ENCODE measurements at places on chromosomes 3 and 15.

DNA sequence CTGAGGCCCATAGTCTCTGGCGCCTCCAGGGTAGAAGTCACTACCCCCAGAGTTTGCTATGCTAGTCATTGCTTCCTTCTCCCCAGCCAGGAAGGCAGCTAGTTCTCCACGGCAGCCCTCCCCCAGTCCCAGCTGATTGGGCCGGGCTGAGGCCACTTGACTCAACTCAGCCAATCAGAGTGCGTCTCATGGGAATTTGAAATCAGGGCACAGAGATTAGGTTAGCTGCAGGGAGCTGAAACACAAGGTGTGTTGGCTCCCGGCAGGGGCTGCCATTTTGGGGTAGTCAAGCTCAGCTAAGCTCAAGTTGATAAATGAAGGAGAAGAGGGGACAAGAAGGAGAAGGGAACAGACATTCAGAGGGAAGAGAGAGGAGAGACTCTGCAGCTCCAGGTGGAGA, 32.8 kb downstream of the LINGO1 start:
- peak; percentile 87 for DNase-seq

- no peak for DNase-seq
Measured at GRCh38 chr3:8357859-8358258, 143.8 kb upstream of the LMCD1 start.

DNA sequence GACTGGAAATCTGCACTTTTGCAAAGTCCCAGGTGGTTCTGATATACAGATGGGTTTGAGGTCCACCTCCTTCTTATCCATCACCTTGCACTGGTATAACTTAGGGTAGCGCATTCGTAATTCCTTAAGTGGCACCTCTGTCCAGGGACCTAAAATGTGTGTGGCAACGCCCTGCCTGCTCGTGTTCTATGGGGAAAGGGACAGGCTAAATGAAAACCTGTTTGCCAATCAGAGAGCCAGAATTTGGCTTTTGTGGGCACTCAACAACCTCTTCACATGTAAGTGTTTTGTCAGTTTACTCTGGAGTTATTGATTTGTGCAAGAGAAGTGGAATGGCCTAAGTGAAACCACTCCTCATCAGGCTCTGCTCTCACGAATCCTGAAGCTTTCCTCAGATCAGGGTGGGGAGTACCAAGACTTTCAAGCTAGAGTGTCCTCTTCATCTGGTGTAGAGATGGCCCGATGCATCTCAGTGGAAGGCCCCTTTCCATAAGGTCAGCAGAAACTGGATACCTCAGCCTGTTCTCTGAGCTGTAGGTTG, 138.3 kb downstream of the ALDH1A2 start:
- DNase-seq: no peak

DNA sequence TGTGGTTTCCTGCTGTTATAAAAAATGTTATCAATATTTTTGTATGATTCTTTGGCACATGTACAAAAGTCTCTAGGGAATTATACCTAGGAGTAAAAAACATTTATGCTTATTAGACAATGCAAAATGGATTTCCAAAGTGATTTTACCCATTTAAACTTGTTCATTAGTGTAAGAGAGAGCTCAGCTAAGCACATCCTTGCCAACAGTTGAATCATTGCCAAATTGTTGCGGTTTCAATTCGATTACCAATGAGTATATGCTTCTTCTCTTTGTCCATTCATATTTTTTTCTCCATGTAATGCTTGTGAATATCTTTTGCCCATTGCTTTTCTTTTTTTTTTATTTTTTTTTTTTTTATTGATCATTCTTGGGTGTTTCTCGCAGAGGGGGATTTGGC, 17.2 kb downstream of the CASR start:
- DNase-seq: no peak

DNA sequence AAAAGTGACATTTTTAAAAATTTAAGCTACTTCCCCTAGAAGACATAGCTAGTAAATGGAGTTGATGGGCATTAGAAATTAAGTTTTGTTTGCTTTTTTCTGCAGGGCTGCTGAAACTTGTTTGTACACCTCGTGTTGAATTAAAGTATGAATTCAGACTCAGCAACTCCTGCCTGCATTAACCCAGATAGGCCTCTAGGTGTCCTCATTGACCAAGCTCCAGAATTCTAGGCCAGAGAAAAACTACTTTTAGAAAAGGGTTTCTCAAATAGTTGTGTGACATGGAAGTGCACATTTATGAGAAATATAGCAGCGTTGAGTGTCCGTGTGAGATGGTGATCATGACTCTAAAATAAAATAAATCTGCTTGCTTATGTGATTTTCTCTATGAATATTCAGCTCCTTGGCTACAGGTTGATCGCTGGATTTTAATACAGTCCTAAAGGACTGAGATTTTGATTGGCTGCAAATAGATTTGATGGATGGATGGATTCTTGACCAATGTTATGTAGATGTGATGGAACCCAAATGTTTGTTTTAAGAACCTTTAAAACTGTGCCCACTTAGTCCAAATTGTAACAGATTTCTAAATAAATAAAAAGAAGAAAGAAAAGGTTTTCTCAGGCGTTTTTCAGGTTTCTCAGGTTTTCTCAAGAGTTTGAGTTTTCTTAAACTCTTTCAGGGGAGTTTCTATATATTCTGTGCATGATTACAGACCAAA, 39.4 kb upstream of the LMOD3 start:
- DNase-seq: peak; percentile 61

DNA sequence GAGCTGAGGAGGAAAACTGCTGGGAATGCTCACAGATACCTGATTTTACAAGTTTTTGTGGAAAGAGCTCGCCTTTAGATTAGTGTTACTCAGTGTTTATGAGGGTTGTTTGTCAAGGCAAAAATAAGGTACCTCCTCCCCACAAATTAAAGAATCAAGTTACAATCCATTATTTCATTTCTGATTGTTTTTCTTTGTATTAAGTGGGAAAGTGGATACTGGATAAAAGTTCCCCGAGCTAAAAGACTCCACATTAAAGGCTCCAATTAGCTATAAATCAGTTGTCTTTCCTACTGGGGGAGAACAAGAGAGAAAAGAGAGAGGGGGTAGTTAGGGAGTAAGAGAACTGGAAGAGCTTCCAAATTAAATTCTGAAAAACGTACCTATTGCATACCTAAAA, 1.9 kb downstream of the ALDH1A2 start:
- no peak for DNase-seq

DNA sequence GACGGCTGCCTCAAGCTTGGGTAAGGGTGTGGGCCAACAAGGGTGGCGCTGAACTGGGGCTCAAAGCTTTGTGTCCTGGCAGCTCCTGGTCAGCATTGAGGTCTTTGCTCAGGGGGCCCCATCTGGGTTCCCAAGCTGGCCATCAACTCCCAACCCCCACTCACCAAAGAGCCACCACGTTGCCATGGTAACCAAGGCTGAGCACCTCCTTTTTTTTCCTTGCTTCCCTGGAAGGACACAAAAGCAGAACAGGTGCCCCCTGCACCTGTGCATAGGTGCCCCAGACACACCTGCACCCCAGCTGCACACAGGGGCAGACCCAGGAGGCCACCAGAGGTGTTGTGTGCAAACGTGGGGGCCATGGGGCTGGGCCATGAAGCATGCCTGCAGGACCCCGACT, 16.5 kb downstream of the UROC1 start:
- DNase-seq: no peak

DNA sequence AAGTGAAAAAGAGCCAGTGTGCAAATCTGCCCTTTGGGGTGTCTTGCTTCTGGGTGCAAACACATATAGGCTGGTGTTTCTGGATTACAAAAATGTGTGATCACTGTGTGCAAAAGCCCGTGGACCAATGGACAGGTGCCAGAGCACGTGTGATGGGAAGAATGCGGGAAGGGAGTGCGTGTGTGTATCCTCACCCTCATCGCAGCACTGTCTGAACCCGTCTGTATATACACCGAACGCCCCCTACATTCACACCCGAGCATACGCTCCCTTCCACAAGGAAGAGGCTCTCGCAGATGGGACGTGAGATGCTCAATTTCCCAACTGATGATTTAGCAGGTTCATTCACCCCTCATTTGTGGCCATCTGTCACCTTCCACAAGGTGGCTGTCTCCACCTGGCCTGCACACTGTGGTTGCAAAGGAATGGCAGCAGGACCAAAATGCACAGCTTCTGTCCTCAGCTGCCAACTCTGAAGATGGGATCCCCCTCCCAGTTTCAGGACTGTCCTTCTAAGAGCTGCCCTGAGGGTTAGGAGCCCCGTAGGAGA, 19.4 kb upstream of the SLC6A1 start:
- no peak for DNase-seq

DNA sequence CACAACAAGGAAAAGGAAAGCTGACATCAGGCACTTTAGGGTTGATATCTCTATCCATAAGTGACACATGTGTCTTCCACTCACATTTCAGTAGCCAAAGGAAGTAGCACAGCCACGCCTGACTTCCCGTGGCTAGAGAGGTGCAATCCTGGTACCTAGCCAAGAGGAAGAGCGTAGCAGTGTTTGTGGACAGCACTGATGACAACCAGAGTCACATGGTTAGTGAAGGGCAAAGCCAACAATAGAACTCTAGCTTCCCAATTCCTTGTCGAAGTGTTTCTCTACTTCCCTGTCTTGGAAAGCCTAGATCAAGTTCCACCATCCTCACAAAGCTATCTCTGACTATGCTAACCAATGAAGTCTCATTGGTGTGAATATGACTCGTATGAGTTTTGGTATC, 189.2 kb downstream of the RSL24D1 start:
- no peak for DNase-seq

GRCh38 chr3:13561376-13561775, 12.5 kb downstream of the FBLN2 start:
- DNase-seq: no peak

GRCh38 chr3:76352051-76352450, 566.7 kb upstream of the ZNF717 start:
- DNase-seq: peak; percentile 40

DNA sequence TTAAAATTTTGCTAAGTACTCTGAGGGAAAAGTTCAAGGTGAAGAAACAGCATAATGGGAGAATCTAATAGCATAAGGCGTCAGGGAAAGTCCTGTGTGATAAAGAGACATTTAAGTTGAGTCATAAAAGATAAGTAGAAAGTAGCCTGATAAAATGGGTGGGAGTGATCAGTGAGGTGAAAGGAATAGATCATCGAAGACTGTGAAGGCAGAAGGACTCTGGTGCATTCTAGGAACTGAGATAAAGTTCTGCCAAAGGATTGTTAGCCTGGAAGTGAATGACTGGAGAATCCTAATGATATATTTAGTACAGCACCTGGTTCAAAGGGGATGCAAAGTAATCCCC, 149.9 kb downstream of the CFAP20DC start:
- DNase-seq: peak; percentile 90

DNA sequence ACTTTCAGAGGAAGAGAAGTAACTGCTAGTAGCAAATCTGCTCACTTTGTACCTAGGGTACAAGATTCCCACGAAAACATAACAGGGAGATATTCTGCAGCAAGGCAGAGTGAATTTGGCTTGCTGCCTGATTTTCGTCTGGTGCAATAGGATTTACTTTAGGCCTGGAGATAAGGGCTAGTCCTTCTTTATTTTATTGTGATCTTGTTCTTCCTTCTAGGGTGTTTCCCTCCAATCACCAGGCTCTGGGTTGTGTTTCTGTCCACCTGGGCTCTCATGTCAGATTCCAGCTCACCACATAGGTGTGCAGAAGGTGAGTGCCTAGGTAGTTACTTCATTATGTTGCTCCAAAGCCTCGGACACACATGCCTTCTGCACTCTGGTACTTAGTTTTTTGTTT, 211.8 kb upstream of the RGMA start:
- DNase-seq: no peak

- DNase-seq: no peak
Measured at GRCh38 chr15:49610157-49610918, 10.3 kb downstream of the FAM227B start.

GRCh38 chr3:156727519-156728205, 53.3 kb downstream of the TIPARP start:
- DNase-seq: no peak

DNA sequence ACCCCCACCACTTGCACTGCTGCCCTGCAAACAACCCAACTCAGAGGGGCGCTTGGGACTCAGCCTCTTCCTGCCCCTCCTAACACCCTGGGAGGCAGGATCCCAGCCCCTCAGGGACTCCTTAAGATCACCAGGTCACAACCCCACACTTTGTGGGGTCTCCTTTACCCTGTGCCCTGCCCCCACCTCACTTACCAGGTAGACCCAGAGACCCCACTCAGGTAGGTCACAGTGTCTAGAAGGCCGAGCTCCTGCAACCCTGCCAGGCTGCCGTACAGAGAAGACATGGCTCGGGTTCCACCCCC, 9.1 kb downstream of the PLA2G4F start:
- DNase-seq: no peak

GRCh38 chr3:128875556-128876120, 3.8 kb upstream of the ACAD9 start:
- DNase-seq: peak; percentile 77

DNA sequence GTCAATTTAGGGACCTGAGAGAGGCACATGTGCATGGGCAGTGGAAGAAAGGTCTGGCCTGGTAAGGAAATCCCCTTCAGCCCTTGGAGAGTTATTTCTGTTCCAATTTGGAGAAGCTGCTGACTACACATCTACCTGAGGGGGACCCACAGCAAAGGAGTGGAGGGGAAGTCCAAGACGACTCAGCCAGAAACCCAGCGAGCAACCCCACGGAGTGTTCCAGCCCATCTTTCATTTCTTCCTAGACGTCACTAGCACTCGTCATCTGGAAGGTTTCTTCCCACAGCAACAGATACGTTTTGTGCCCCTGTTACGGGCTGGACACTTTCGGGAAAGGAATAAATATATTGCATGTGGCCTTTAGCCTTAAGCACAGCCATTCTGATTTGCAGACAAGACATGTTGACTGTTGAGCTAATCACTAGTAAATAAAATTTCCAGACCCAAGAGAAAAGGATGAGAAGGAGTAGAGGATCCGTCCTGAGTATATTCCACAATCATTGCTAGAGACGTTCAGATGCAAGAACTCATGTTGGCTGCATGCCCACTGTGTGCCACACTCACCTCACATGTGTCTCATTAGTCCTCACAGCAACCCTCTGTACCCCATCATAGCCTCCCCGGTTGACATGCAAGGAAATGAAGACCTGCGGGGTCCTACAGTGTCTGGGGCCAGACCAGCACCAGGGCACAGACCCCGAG, 7.8 kb upstream of the FAM174B start:
- DNase-seq: no peak
